T-helper 2 cell (primary cell): ENCODE measurements at places on chromosomes 13 and 19.

DNA sequence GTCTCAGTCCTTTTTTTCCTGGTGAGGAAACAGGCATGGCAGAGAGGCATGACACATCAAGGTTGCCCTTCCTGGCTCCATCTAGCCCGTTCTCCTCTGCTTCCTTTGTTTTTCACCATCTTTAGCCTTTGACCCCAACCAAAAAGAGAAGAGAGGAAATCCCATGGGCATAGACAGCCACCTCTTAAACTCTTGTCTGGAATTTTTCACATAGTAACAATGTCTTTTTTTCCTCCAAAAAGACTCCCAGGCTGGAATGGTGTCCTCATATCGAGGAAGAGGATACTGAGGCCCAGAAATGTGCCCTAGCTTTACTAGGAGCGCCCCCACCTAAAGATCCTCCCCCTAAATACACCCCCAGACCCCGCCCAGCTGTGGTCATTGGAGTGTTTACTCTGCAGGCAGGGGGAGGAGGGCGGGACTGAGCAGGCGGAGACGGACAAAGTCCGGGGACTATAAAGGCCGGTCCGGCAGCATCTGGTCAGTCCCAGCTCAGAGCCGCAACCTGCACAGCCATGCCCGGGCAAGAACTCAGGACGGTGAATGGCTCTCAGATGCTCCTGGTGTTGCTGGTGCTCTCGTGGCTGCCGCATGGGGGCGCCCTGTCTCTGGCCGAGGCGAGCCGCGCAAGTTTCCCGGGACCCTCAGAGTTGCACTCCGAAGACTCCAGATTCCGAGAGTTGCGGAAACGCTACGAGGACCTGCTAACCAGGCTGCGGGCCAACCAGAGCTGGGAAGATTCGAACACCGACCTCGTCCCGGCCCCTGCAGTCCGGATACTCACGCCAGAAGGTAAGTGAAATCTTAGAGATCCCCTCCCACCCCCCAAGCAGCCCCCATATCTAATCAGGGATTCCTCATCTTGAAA is at the start of gene GDF15:
Gene GDF15, plus strand, starts transcription at position 484 of the 868 bp plus-strand sequence. Its CDS starts 32 bp downstream, at position 516.
- no peak for DNase-seq

DNA sequence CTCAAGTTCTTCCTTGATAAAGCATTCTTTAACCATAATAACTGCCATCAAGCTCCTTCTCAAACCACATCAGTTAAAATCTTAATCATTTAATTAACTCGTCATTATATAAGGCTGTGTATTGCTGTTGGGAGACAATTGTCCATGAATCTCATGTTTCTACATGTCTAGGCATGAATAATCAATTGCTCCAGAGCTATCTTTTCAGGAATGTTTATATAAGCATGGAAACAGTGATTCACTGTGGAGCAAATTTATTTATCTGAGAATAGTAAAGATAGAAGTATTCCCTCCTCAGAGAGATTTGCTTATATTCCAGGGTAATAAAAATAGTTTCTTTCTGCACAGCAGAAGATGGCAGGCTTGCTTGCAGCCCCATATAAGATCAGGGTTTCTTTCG is 71.1 kb downstream of the CBY2 start:
- DNase-seq: no peak

GRCh38 chr13:94073007-94073744 is 406.3 kb downstream of the DCT start:
- DNase-seq: no peak

GRCh38 chr13:50518131-50518530 is 325.4 kb downstream of the DLEU7 start:
- DNase-seq: no peak

GRCh38 chr19:45475537-45476291 is 7.9 kb downstream of the FOSB start:
- no peak for DNase-seq

- DNase-seq: no peak
Observed at GRCh38 chr13:105159841-105160240, 1375.6 kb downstream of the EFNB2 start.

DNA sequence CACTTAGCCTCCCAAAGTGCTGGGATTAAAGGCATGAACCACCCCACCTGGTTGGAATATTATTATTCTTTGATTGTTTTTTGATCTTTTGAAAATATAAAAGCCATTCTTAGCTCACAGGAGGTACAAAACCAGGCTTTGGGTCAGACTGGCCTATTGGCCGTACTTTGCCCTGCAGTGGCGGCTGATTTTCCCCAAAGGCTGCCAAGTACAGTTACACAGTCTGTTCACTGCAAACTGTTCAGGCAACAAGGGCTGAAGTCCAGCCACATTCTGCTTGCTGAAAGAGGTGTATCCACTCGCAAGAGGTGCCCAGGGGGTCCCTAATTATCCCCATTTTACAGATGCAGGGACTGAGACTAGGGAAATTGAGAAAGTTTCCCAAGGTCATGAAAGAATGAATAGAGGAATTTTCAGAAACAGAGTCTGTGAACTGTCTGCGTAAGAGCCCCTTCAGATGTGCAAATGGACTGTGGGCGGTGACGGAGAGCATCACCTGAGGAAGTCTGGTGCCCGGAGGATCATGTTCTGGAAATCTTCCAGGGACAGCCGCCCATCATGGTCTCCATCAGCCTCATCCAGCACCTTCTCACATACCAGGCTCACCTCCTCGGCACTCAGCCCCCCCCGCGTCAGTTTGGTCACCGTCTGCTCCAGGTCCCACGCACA is 9.0 kb downstream of the CIB3 start:
- DNase-seq: no peak
